SK-MEL-5 (cell line): ENCODE measurements at places on chromosomes 16 and 17. TPM values are rescaled to one million over a fixed set of nuclear protein-coding genes. Genes with fewer than 3 reads are reported as not detected.

DNA sequence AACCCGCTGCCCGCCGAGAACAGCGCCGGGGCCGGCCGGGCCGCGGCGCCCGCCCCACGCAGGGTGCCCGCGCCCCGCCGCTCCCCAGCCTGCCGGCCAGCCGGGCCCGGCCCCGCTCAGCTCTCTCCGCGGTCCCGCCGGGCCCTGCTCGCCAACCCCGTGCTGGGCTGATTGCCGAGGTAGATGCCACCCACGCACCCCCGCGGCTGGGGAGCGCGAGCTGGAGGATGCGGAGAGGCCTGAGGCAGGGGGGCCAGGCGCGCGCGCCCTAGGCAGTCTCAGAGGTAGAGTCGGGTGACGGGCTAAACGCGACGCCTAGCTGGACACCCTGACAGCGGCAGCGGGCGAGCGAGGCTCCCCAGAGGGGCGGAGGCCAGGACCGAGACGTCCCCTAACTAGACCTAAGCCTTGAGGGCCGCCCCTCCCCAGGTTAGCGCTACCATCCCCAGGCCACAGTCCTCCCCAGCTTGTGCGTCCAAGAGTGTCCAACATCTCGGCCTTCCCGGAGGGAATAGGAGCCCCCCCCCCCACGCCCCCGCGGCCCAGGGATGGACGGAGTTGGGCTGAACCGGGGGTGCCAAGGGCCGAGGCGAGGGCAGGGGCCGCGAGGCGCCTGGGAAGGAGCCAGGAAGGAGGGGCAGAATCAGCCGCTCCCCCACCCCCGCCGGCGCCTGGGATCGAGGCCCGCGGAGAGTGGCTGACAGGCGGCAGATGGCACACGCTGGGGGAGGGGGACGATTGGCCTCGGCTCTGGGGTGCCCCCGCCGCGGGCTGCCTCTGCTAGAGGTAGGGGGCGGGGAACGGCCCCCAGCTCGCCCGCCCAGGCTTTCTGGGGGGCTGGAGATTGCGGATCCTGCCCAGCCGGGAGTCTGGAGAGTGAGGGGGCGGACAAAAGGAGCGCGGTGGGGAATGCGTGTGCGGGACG is 2.5 kb upstream of the ZNF423 start:
- no peak for DNase-seq

- DNase-seq: no peak
Observed at GRCh38 chr16:81275064-81275532, 36.6 kb downstream of the BCO1 start.

- DNase-seq: no peak
Observed at GRCh38 chr17:40364121-40364861, at the start of gene GJD3. Gene GJD3 (minus strand): TSS chr17:40364737. CDS start chr17:40363815, 922 bp downstream.

DNA sequence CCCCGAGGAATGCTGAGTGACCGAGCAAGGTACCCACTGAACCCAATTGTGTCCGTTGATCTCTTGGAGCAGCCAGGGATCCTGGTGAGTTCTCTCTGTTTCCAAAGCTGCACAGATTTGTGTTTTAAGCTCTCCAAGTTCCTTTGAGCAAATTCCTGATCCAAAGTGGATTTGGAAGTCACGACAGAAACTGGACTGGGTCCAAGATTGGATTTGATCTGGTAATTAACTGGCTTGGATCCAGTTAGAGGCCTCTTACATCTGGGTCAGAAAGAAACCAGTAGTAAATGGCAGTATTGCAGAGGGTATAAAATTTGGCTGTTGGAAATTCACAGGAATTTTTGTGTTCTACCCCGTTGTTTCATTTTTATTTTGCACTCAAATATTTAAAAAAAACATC is 119.5 kb downstream of the PMP22 start:
- DNase-seq: no peak

- DNase-seq: no peak
Observed at GRCh38 chr17:50842506-50843149, 7.2 kb downstream of the WFIKKN2 start.

- no peak for DNase-seq
Observed at GRCh38 chr17:73022694-73023093, 69.8 kb downstream of the SLC39A11 start.

DNAH9 gene
- total RNA-seq: 2.9 and 3.6 TPM in 2 replicates

ACSF2 gene
- 11.2 and 11.8 TPM in 2 replicates for total RNA-seq

FADS6 gene
- not detected in 2 replicates for total RNA-seq

C16orf89 gene
- 0.13 and 0.64 TPM in 2 replicates for total RNA-seq
